NCI-H1417 treated with DMSO at 0.1 percent for 48 hours (cell line): ENCODE measurements at places on chromosomes 11 and 22.

DNA sequence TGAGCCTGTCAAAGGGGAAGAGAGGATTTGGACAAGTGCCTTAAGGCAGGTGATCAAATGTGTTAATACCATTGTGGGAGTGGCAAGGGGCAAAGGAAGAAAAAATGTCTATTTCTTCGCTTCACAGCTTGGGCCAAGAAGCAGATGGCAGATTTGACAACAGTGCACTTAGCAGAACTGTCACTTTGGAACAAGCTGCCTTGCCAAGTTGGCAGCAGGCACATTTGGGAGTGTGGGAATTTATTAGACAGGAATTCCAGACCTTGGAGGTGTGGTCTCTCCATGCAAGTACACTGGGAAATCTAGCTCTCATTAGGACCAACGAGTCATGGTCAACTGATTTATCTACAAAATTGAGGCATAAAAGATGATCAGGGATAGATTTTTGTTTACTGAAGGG is 265.1 kb downstream of the NELL1 start:
- no peak for DNase-seq

GRCh38 chr11:119940401-119940976 is 197.4 kb downstream of the TRIM29 start:
- DNase-seq, result no peak

GRCh38 chr11:20600020-20600346 is 575 bp downstream of the SLC6A5 start:
- no peak for DNase-seq

DNA sequence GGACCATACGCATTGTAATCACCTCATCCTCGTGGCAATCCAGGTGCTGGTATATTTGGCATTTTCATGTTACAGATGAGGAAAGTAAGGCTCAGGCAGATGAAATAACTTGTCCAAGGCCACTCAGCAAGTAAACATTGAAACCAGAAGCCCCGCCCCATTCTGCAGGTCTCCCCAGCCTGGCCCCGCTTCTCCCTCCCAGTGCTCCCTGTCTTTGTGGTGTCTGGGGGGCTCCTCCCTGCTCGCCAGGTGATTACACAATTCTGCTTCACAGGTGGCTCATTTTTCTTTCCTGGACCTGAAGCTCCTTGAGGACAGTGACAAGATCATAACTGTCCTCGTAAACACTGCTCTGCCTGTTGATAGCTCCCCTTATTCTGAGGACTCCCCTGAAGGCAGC is 531.5 kb upstream of the B3GAT1 start:
- DNase-seq, result no peak

- DNase-seq, result no peak
These were observed 9.4 kb upstream of the RNF185 start for GRCh38 chr22:31150615-31151014.
